ENCODE measurements at places on chromosomes 1 and 21. TPM values are rescaled to one million over a fixed set of nuclear protein-coding genes. Genes with fewer than 3 reads are reported as not detected.

DTL gene
- total RNA-seq, result not detected

PRRX1 gene
- total RNA-seq, result 31.2 TPM

AGMAT gene
- total RNA-seq, result not detected

- DNase-seq, result no peak
- H3K27me3 ChIP-seq, result no peaks in the 10 kb centered on the region
- H3K4me3 ChIP-seq, result no peak overlapping the region
Measured at GRCh38 chr1:8844501-8845006, 27.1 kb upstream of the RERE start.
